ENCODE measurements at places on chromosomes 2 and 18.
A peak's percentile ranks its signal among the peaks of the same experiment; 100 is the strongest.

DNA sequence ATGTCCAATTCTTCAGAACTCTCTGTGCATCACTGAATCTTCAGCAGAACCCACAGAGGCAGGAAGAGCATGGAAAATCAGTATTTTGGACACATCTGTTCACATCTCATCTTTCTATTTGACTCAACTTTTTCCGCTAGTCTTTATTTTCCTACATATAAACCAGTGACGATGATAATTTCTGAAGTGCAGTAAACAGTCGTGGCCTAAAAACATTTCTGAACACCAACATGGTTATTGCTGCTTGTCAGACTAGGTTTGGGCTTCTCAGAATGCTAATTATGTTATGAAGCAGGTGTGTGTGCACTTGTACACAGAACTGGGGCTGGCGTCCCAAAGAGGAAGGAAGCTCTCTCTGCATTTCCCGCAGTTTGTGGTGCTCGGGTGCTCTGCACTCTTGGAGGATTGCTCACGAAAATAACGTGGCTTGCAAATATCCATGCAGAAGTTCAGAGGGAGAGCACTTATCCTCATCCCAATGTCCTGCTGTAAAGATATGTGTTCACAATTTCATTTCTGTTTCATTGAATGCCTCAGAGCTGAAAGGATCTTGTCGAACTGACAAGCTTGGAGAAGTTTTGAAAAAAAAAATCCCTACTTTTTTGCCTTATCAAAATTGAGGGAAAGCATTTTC lies 50.8 kb downstream of the EDAR start:
- no peak for DNase-seq

DNA sequence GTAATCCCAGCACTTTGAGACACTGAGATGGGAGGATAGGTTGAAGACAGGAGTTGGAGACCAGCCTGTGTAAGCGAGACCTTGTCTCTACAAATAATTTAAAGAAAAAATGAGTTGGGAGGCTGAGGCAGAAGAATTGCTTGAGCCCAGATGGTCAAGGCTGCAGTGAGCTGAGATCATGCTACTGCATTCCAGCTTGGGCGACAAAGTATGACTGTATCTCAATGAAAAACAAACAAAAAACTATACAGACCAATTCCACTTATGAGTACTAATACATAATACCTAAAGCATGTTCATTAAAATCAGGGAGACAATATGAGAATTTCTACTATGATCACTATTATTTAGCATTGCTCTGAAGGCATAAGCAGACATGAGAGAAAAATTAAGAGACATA lies 12.6 kb downstream of the RNF149 start:
- no peak for DNase-seq

- DNase-seq, result no peak
These were observed 2.4 kb upstream of the ARHGEF4 start for GRCh38 chr2:130834091-130834930.

DNA sequence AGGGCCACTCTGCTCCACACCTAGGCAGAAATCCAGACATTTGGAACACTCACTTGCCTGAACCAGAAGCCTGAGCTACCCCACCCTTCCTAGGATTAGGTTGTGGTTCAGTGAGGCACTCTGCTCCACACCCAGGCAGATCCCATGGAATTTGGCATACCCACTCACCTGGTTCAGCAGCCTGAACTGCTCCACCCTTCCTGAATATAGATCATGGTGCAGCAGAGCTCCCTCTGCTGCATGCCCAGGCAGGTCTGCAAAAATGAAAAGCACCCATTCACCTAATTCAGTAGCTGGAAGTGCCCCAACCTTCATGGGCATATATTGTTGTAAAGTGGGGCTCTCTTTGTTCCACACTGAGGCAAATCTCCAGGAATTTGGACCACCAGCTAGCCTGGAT lies 185.1 kb upstream of the CNTNAP5 start:
- no peak for DNase-seq

- peak; percentile 73 for DNase-seq
These were observed 108.2 kb upstream of the CAPN13 start for GRCh38 chr2:30915486-30915885.

GRCh38 chr2:68231061-68231372 lies 21.3 kb downstream of the PPP3R1 start:
- DNase-seq, result no peak

DNA sequence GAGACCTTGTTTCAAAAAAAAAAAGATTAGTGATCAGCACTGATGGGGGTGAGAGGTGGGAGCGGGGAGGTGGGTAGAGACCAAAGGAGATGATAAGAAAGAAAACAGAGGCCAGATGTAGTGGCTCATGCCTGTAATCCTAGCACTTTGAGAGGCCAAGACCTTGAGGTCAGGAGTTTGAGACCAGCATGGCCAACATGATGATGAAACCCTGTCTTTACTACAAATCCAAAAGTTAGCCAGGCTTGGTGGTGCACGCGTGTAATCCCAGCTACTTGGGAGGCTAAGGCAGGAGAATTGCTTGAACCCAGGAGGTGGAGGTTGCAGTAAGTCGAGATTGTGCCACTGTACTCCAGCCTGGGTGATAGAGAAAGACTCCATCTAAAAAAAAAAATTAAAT lies 9.5 kb upstream of the SLC35F6 start:
- no peak for DNase-seq

GRCh38 chr18:74512321-74513053 lies 16.3 kb downstream of the CNDP2 start:
- DNase-seq, result peak; percentile 60

GRCh38 chr2:159046966-159047365 lies 78.5 kb downstream of the TANC1 start:
- no peak for DNase-seq

GRCh38 chr2:455015-455705 lies 167.3 kb upstream of the ALKAL2 start:
- DNase-seq, result no peak

DNA sequence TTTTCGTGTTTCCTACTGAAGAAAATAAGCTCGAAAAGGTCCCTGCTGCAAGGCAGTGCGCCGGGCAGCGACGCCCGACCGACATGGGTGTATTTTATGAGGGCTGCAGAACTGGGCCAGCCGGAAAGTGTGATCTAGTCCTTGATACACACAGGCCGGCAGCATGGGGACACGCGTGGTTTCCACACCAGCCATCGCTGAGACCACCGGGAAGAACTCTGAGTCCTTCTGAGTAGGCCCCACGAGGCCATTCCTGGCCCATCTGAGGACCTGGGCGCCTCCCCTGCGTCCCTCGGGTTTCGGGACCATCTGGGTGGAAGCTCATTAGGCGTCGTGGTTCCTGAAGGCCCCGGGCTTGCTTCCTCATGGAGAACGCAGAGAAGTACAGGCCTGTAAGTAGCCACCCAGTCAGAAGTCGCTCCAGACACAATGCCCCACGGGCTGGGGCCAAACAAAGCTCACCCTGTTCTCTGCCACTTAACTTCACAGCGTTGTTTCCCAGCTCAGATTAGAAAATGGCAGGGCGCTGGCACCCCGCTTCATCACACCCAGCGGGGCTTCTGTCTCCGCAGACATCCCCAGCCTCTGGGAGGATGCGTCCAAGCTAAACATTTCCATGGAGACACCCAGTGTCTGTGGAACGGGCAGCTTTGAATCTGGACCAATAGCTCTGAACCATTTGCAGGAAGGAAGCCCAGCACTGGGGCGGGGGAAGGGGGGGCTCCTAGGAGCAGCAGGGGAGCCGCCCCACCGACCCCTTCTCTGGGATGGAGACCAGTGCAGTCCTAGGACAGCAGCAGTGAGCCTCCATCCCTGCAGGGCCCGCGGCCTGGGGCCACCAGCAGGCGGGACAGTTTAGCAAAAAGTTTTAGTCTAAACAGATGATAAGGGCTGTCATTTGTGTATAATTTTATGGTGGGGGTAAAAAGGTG lies 2.4 kb downstream of the NFATC1 start:
- DNase-seq, result no peak

GRCh38 chr2:147487286-147487977 lies 357.4 kb upstream of the ACVR2A start:
- DNase-seq, result no peak

DNA sequence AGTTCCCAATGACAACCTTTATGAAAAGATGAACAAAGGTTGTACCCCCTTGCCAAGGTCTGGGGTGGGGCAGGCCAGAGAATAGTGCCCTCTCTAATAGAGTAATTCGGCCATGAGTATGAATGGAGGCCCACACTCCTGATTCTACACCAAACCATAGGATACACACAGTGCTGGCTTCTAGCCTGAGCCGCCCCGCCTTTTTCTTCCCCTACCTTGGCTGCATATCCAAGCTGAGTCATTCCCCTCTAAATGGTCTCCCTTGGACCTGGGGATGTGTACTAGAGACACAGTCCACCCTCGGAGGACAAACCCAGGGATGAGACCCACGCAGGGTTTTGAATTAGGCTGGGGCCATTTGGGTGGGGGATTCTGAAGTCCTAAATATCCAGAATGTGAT lies 107.2 kb upstream of the CAPN13 start:
- peak; percentile 63 for DNase-seq

DNA sequence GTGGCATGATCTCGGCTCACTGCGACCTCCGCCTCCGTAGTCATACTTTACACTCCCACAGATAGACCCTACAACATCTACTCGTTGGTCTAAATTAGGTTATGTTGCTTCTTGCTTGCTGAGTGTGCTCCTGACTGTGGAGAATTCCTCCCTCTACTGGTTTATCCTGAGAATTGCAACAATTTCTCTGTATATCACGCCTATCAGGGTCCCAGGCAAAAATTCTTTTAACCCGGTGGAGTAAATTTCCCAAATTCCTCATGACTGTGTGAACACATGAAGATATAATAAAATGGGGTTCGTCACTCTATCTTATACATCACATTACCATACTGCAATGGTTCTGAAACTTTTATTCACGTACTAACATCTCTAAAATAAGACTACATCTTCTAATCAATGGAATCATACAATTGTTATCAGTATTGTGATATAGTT lies 156.7 kb downstream of the EVA1A start:
- no peak for DNase-seq

DNA sequence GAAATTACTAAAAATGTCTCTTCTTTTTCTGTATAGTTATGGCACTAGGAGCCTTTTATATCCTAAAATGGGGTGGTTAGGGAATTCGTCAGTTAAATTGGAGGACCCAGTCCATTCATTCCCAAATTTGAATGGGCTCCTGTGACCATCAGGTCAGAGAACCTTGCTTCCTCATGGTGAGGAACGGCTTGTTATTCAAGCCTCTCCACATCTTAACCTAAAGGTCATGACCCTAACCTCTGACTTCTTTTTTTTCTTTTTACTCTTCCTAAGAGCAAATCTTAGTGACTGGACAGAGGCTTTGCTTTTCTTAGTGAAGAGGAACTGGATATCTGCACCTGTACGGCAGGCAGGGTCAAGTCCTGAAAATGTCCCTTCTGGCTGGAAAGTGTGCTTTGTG lies 53.1 kb downstream of the GREB1L start:
- DNase-seq, result no peak

DNA sequence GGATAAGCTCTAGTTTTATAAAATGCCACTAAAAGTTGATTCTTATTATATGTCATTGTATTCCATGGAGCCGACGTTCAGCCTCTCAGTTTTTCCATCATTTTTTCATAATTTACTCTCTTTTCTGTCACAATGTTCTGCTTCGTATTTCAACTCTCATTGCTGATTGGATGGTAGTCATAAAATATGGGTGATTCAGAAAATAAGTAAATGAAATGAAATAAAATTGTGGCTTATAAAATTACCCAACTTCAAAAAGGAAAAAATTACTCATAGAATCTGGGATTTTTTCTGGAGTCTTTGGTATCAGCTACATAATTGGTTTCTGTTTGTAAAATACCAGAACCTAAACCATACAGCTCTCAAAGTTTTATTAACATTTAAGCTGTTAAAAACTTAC lies 139.7 kb upstream of the ITGA4 start:
- no peak for DNase-seq

DNA sequence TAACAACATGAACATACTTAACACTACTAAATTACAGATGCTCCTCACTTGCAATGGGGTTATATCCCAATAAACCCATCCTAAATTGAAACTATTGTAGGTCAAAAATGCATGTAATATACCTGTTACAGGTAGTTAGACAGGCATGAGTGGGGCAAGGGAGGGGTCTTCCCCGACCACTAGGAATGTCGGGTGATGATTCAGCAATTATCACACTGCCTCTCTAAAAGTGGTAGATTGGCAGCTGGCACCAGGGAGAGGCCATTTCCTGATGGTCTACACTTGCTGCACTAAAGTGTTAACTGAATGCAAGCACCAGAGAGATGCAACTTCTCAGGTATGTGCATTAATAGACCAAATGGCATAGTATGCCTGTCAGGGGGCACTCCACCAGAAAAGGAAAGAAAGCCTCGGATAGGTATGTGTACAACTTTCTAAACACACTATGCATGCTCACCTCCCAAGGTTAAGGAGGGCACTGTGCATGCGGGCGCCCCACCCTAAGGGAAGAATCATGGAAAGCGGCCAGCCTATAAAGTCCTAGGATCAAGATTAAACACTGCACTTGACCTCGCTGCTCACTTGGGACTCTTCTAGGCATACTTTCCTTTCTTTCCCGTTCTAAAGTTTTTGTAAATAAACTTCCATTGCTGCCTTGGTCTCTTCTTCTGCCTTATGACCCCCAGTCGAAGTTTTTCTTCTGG lies 35.6 kb downstream of the PIGN start:
- DNase-seq, result no peak

GRCh38 chr2:152582081-152582480 lies 135.2 kb downstream of the PRPF40A start:
- DNase-seq, result no peak

Measured in cardiac septum (tissue), 1 donor.